Activated T-helper 9 cell treated with anti-CD3 and anti-CD28 coated beads, Interleukin-2, amount 50 U/mL, for 16 hours (primary cell): ENCODE measurements at places on chromosomes 5 and 9.

DNA sequence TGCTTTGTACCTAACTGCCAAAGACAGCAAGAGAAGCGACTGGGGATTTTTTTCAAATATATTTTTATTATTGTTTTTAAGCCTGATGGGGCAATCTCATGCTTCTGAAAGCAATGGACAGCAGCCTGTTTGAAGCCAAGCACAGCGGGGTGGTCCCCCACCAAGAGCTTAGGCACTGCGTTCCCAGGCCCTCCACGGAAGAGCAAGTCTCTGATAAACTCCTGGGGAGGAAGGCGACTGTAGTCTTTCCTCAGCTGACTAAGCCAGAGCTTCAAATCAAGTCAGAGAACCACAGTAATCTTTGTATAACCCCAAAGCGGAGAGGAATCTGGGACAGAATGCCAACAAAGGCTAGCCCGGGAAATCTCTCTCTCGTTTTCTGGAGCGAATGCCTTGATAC, 54.4 kb downstream of the ARSB start:
- DNase-seq, result no peak

DNA sequence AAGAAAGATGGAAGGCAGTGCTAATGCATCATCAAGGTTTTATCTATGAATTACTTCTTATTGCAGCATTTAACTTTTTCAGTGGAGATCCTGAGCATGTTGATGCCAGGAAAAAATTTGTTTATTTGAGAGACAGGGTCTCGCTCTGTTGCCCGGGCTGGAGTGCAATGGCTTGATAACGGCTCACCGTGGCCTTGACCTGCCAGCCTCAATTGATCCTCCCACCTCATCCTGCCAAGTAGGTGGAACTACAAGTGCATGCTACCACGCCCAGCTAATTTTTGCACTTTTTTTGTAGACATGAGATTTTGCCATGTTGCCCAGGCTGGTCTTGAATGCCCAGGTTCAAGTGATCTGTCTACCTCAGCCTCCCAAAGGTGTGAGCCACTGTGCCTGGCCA, 47.2 kb downstream of the AOPEP start:
- DNase-seq, result no peak

- DNase-seq, result no peak
Observed at GRCh38 chr9:121252104-121252851, 15.7 kb upstream of the GSN start.

- no peak for DNase-seq
Observed at GRCh38 chr5:145946112-145946861, 9.9 kb downstream of the SH3RF2 start.

DNA sequence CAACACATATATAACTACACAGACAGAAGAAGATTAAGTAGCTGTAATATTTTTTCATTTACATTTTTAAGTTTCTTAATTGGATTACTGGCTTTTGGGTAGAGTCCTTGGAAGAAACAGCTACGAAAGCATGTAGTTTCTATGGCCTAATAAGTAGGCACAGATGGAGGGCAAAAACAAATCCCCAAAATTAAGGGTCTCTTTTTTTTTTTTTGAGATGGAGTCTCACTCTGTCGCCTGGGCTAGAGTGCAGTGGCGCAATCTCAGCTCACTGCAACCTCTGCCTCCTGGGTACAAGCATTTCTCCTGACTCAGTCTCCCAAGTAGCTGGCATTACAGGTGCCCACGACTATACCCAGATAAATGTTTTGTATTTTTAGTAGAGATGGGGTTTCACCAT, 27.1 kb upstream of the MTMR12 start:
- DNase-seq, result no peak

GRCh38 chr9:127880143-127880542, 2.7 kb upstream of the AK1 start:
- DNase-seq, result no peak

- DNase-seq, result no peak
Observed at GRCh38 chr5:133508845-133509741, 103.2 kb downstream of the FSTL4 start.

- DNase-seq, result no peak
Observed at GRCh38 chr9:2545881-2546490, 75.6 kb upstream of the VLDLR start.

DNA sequence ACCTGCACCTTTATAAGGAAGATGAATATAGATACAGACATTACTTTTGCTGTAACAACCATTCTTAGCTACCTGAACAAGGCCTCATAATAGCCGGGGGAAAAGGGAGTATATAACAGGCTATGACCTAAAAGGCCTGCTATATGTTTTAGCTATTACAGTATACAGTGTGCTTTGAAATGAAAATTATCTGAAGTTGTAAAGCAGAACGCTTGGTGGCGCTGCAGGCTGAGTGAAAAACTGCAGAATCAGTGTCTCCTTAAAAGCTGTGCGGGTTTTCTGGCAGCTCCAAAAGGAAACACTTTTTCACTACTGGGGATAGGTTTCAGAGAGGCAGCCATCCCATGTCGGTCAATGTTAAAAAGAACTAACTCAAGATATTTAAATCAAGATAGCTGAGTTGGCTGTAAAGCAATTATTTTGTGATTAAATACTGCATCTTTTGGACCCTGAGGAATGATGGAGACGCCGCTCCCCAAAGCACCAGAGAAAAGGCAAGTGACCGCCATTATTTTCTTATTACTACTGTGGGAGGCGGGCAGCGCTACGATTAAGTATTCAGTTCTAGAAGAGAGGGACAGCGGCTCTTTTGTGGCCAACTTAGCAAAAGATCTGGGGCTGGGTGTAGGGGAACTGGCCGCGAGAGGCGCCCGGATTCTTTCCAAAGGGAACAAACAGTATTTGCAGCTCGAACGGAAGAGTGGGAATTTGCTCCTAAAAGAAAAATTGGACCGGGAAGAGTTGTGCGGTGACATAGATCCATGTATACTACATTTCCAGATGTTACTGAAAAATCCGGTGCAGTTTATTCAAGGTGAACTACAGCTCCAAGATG, 5.9 kb downstream of the PCDHB6 start:
- no peak for DNase-seq

- DNase-seq, result no peak
Observed at GRCh38 chr9:82791692-82792091, 271.2 kb downstream of the RASEF start.

DNA sequence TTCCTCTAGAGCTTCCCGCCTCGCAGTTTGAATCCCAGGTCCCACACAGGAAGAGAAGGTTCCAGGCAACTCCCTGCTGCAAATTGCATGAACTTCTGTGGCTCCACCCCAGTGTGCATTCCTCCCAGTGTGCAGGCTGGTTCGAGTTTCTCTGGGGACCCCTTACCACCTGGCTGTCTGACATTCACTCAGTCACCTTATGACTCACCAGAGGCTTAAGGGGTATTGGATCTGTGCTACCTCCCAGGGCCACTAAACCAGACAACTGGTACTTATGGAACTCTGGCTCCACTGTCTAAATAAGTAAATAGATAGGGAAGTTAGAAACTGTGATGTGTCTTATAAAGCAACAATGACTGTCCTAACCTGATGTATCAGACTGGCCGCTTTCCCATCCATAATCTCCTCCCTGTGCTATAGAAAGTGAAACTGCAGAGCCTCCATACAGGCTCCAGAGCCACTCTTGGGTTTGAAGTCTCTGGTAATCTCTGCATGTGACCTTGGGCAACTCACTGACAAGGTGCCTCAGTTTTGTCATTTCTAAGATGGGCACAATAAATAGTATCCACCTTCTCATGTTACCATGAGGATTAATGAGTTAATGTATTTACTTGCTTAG, 720.6 kb downstream of the SEMA5A start:
- no peak for DNase-seq

- DNase-seq, result peak; percentile 45
Observed at GRCh38 chr5:176609724-176610434, at the start of gene GPRIN1. TSS of gene GPRIN1 (minus strand) at chr5:176610156. CDS start at chr5:176599834, 10,322 bp downstream.

DNA sequence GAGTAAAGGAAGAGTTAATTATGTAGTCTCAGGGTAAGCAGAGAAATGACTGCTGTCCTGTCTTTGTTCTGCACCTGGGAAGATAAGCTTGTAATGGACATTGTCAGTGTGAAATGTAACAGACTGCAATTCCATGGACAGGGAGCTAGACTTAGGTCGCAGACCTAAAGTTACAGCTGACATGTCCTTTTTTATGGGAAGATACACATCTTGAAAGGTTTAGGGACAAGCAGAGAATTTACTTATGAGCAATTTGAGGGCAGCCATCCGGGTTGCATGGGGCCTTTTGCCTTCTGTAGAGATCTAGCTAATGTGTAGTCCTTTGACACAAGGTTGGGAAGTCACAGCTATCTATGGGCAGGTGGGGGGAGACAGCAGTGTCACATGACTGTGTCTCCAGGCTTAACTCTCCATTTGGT, 85.7 kb downstream of the SERINC5 start:
- DNase-seq, result no peak

GRCh38 chr5:126469536-126470316, 46.5 kb downstream of the GRAMD2B start:
- no peak for DNase-seq

GRCh38 chr5:83827111-83827557, 106.5 kb upstream of the HAPLN1 start:
- DNase-seq, result no peak

- DNase-seq, result no peak
Observed at GRCh38 chr5:57566914-57567313, 84.3 kb upstream of the ACTBL2 start.

GRCh38 chr5:169944115-169944514, 36.2 kb downstream of the INSYN2B start:
- no peak for DNase-seq

GRCh38 chr9:132237481-132237880, 75.6 kb downstream of the NTNG2 start:
- DNase-seq, result no peak

DNA sequence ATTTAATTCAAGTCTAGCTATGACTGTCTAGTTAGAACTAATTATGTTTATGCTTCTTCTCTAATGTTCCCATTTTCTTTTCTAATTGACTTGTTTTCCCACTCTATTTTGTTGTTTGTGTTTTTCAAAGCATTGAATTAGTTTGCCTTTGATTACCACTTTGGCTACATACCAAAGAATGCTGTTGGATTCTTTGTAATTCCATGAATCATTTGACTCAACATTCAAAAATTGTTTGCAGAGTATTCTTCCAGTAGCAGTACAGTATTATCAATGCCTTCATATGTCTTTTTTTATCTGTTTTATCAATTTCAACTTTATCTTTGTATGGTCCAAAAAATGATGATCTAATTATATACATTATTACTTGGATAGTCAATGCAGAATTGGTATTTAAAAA, 288.7 kb downstream of the RFX3 start:
- DNase-seq, result no peak

GRCh38 chr9:135574331-135574730, 12.8 kb downstream of the PAEP start:
- no peak for DNase-seq

- no peak for DNase-seq
Observed at GRCh38 chr5:145925803-145926202, 10.6 kb upstream of the SH3RF2 start.

DNA sequence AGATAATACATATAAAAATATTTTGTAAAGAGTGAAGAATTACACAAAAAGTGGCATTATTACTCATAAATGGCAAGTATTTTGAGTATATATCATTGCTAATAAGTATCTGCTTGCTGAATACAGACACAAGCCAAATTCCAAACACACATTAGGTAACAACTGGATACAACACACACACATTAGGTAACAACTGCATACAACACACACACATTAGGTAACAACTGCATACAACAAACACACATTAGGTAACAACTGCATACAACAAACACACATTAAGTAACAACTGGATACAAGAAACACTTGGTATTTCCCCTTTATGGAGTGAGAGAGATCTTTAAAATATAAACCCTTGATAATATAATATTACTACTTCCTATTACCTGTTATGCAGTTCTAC, 13.2 kb downstream of the LRRC14B start:
- no peak for DNase-seq

GRCh38 chr9:21856301-21857094, 54.1 kb downstream of the MTAP start:
- no peak for DNase-seq

DNA sequence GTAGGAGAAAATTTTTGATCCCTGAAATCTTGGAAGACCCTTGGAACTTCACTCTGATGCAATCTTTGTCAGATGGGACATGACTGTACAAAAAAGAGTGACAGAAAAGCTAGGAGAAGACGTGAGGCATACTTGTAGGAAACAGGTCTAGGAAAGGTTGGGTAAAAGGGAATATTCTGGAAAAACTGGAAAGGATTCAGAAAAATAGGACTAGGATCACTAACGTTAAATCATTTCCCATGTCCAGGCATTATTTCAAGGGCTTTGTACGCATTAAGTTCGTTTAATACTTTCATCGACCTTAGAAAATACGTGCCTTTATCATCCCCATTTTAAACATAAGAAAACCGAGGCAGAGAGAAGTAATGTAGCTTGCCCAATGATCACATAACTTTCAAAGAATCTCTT, 2.9 kb downstream of the ALDH1A1 start:
- DNase-seq, result no peak

DNA sequence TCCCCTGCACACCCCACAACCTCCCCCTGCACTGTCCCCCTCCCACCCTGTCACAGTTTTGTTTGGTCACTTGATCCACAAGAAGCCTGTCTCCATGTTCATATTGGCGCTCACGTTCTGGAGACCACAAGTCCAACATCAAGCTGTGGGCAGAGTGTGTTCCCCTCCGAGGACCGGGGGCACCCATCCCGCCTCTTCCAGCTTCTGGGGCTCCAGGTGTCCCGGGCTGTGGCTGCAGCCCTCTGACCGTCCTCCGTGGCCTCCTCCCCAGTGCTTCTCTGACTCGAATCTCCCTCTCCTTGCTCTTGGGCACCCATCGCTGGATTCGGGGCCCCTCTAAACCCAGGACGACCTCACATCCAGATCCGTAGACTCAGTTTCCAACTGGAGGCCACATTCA, 49.2 kb downstream of the PLEKHG4B start:
- no peak for DNase-seq

- DNase-seq, result no peak
Observed at GRCh38 chr5:87127956-87128687, 139.6 kb upstream of the RASA1 start.

DNA sequence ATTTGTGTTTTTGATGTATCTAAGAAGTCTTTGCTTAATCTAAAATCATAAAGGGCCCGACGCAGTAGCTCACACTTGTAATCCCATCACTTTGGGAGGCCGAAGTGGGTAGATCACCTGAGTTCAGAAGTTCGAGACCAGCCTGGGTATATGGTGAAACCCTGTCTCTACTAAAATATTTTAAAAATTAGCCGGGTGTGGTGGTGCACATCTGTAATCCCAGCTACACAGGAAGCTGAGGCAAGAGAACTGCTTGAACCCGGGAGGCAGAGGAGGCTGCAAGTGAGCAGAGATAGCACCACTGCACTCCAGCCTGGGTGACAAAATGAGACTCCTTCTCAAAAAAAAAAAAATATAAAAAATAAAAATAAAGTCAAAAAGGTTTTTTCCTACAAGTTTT, 9.6 kb downstream of the IL6ST start:
- no peak for DNase-seq
